Ureter (tissue), 1 donor: ENCODE measurements at places on chromosomes 7 and 10. TPM values are rescaled to one million over a fixed set of nuclear protein-coding genes. Genes with fewer than 3 reads are reported as not detected.

Gene PRPS1L1
- total RNA-seq: not detected

Gene MYPN
- 0.08 TPM for total RNA-seq

Gene XRCC2
- 0.96 TPM for total RNA-seq

Gene CPA5
- 0.57 TPM for total RNA-seq

Gene IQUB
- 1.6 TPM for total RNA-seq

Gene SPDYE5
- 0.39 TPM for total RNA-seq

- no peak for DNase-seq
Observed at GRCh38 chr10:124476043-124476725, 14.6 kb downstream of the LHPP start.
